Brain microvascular endothelial cell (primary cell): ENCODE measurements at places on chromosomes 1 and 21.

- DNase-seq = no peak
Observed at GRCh38 chr1:189958756-189959155, 518.9 kb downstream of the BRINP3 start.

DNA sequence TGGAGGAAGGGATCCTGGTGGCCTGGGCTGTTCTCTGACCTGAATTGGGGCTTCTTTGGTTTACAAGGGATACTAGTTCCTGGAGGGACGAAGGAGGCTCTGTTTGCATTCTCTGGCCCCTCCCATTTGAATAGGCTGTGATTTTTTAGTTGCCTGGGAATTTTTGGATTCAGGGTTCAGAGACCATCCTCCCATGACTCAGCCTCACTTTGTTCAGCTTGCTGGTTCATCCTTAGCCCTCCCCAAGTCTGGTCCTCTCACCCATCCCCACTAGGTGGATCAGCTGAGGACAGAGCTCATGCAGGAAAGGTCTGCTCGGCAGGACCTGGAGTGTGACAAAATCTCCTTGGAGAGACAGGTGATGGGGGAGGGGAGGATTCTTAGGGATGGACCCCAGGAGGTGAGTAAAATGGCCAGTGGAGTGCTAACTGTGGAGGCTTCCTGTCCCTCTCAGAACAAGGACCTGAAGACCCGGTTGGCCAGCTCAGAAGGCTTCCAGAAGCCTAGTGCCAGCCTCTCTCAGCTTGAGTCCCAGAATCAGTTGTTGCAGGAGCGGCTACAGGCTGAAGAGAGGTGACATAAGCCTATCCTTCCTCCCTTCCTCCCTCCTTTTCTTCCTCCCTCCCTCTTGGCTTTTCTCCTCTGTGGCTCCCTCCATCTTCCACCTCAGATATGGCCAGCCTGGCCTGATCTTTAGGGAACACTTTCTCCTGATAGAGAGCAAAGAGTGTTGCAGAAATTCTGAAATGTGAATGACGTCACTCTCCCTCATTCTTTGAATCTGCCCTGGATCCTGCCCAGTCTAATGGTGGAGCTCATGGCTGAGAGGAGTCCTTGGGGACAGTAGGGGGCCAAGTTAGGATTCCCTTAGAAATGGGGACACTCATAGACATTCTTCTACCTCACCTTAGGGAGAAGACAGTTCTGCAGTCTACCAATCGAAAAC lies 4.5 kb upstream of the TUFT1 start:
- DNase-seq = no peak

DNA sequence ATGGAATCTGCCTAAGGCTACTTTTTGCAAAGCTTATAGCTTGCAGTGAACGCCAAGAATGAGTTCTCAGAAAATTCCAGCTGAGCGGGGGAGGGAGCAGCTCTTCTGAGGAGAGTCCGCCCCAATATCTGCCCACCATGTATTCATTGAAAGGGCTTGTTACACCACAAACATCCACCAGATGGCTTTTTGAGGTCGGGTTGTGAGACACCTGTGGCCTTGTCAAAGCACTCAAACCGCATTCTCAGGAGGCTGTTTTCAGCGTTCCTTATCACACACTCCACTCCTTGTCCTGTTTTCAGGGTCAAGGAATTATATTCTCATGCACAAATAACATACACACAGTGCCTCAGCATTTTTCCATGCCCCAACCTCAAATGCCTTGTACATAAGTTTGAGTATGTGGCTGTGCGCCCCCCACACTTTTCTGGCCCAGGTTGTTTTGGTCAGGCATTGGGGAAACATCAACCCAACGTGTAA lies 3.9 kb upstream of the C4BPB start:
- DNase-seq = peak; percentile 59

- DNase-seq = peak; percentile 31
Observed at GRCh38 chr1:47189844-47190508, at the start of gene PDZK1IP1. Gene PDZK1IP1 (minus strand): TSS chr1:47190036. CDS start chr1:47189932, 104 bp downstream.

- no peak for DNase-seq
Observed at GRCh38 chr1:60745484-60745883, 336.9 kb upstream of the NFIA start.

GRCh38 chr1:173095632-173096031 lies 44.9 kb upstream of the TNFSF18 start:
- peak; percentile 73 for DNase-seq

DNA sequence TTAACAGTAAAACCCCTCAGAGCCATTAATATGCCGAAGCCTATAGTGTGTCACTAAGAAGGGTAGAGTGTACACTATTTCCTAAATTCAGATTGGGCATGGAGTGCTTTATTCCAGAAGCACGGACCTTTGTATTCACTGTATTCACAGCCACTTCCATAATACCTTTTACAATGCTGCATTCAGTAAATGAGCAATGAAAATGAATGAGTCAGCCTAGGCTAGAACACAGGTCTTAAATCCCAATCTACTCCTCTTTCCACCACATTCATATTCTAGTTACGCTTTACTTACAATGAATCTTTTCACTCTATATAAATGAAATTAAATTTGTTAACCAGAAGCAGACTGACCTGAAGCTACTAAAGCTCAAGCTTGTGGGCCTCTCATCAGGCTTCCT lies 13.0 kb upstream of the GORAB start:
- DNase-seq = no peak

DNA sequence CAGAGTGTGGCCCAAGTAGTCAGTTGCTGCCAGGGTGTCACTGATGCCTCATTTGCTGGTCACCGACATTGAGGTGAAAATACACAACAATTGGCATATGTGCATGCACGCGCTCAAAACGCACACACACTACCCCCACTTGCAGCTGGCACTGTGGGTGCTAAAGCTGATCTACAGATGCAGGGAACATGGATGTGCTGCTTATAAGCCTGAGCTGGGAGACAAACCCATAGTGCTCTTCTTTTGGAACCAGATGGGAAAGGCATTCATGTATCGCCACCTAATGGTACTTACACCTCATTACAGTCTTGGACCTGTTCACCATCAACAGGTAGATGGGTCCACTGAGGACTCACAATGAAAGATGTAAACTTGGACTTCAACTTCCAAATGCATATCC lies 70.3 kb upstream of the CAMK1G start:
- DNase-seq = peak; percentile 36

GRCh38 chr1:2347409-2347785 lies 44.0 kb downstream of the MORN1 start:
- no peak for DNase-seq

DNA sequence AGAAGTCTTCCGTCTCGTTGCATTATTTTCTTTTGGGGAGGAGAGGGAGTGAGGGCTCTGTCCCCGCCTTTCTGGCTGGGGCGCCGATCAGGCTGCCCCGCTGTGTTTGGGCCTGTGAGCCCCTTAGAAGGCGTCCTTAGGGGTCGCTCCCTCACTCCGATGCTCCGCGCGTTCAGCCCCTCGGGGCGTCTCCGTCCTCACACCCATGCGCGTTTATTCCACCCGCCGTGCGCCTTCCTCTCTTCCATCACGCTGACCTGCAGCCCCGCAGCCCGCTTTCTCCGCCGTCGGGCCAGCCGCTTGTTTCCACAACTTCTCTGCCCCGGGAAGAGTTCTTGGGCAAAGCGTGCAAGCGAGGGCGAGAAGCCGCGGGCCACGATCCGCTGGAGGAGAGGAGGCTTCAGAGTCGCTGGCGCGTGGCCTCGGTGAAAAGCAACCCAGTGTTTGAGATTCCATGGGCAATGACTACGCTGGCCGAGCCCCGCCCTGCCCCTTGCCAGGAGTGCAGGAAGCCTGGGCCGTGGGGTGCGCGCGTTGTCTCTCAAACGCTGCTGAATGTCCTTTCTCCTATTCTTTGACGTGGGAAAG lies 27.7 kb downstream of the TRIM11 start:
- peak; percentile 7 for DNase-seq

GRCh38 chr1:179953974-179954492 lies 577 bp upstream of the CEP350 start:
- peak; percentile 43 for DNase-seq

GRCh38 chr1:30816211-30817076 lies 58.9 kb upstream of the LAPTM5 start:
- DNase-seq = peak; percentile 71

DNA sequence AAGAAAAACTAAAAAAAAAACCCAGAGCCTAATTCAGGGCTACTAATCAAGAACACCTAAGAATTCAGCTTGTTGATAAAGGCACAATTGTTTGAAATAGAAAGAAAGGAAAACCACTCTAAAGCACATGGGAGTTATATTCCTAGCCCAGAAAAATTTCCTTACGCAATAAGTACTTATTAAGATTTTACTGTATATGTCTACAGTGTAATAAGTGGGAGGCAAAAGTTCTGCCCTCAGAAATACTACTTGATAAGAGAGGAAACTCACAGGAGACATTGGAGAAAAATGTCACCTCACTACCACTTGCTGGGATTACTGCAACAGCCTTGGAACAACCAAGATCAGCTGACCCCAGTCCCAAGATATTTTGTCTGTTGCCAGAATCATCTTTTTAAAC lies 66.1 kb downstream of the IARS2 start:
- no peak for DNase-seq

- DNase-seq = no peak
Observed at GRCh38 chr1:90876101-90876500, 145.7 kb downstream of the ZNF644 start.

DNA sequence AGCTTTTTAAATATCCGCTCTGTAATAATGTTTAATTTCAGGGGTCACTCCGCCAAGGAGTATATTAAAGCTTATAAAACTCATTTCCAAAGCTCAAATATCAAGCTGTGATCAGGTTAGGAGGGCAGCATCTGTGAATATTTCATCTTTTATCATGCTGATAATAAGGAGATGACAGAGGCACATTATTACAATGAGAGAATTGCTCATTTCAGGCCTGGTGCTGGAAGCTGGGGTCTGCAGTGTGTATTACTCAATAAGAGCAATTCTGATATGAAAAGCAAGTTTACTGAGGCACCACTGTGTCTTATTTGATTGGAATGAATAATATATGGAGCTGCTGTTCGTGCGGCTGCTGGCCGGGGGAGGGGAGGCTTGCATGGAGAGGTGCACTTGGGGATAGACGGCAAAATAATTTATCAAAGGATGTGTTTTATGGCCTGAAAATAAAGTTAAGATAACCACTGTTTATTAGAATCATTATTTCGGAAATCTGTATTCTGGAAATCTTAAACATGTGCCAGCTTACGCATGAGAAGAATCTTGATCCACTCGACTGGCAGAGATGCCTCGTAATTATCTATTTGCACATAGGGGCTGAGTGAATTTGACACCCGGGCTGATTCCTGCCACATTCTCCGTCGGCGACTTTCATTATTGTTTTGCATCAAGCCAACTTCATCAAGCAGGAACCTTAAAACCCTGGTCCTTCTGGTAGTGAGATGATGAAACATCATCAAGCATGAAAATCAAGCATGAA lies 173.2 kb downstream of the RRAGC start:
- no peak for DNase-seq

DNA sequence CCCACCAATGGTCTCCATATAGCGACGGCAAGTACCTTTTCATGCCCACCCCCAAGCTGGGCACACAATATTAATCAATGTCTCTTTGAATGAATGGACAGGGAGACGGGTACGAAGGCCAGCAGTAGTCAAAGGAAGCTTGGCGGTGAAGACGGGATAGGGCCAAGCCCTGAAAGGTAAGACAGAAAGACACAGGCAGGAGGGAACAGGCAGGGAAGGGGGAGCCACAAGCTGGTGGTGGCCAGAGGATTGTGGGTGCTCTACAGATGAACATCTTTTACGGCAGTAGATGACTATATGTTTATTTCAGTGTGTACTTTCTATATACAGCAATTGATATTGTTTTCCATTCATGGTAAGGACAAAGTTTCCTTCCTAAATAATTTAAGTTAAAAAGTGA lies 16.3 kb downstream of the CAPZB start:
- DNase-seq = no peak

DNA sequence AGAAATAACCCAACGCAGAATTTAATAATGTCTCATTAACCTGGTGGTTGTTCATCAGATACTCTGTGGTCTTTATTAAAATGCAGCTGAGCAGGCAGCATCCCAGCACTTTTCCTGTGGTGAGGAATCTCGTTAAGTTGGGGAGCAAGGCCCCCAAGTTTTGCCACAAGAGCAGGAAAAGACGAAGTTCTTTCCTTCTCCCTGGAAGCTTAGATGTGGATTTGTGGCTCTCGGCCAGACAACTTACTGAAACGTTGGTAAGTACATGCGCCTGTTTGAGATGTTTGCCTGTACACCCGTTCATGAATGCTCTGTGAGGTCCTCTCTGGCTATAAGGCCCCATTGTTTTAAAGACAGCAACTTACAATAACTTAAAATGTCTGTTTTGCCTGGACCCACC lies 34.3 kb upstream of the PDE9A start:
- DNase-seq = no peak

GRCh38 chr1:86916752-86917151 lies 2.3 kb downstream of the HS2ST1 start:
- no peak for DNase-seq

- DNase-seq = no peak
Observed at GRCh38 chr1:235038701-235039100, 89.9 kb downstream of the TOMM20 start.

DNA sequence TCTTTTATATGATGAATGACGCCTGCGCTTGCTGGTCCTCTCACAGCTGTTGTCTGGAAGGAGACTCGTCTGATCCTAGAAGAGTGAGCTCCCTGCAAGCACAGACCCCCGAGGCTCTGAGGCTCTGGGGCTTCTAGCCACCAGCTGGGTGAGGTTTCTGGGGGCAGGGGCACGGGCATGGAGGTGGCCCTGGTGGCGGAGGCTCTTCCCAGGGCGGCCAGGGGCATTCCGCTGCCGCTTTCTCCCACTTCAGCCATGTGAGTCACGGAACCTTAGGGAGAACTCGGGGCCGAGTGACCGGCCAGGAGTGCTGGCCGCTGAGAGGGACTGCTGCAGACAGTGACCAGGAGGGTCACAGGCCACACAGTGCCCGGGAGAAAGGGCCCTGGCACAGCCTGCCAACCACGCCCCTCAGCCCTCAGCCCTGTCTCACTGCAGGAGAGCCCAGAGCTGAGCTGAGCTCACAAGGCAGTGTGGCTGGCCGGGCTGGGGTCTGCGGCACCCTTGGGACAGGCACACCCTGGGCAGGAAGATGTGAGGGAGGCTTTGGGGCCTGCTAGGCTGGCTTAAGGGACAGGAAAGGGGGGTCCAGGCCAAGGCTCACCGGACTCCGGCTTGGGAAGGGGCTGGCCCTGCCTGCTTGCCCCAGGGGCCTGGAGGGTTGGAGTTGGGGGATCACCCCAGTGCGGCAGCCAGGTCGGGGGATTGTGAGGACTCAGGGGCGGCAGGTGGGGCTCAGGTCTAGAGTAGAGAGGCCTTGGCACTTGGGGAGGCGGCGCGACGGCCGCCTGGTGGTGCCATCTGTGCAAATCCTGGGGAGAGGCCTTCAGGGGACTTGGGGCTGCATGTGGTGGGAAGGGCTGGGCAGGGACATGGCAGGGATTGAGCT lies 35.7 kb downstream of the MORN1 start:
- DNase-seq = no peak
